HTR-8/SVneo (cell line): ENCODE measurements at places on chromosomes 13 and 19.

DNA sequence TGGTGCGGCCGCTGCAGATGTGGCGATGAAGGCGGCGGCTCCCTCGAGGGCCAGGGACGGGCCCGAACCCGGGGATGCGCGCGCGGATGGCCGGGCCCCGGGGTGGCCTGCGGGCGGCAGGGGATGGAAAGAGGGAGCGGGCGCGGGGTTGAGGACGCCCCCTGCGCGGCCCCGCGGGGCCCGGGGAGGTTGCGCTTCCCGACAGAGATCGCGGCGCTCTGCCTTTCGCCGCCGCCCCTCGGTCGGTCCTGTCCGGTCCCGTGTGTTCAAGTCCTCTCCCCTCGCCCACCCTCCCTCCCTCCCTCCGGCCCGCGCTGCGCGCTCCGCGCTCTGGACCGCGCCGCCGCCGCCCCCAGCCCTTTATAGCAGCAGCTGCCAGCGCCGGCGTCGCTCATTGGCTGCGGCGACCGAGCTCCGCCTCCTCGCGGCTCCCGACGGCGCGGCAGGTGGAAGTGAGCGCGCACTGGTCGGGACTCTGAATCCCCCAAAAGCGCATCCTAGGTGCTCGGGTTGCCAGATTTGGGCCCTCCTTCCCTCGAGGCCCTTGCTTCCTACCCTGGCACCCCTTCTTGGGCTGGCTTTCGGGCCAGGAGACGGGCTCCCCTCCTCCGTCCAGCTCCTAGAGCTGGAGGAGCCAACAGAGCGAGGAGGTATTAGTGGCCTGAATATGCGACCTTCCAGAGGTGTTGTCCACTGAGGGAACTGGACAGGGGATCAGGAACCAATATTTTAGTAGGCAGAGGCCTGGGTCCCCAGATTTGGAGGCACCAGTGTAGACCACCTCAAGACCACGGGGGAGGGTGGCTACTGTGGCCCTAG, at the start of gene ELAVL3:
TSS of gene ELAVL3 (minus strand) at position 332 of the 819 bp plus-strand sequence. CDS start 438 bp downstream, outside the sequence.
- no peak for DNase-seq

- DNase-seq = peak; percentile 7
Observed at GRCh38 chr19:32104153-32104849, 241.1 kb upstream of the ZNF507 start.

DNA sequence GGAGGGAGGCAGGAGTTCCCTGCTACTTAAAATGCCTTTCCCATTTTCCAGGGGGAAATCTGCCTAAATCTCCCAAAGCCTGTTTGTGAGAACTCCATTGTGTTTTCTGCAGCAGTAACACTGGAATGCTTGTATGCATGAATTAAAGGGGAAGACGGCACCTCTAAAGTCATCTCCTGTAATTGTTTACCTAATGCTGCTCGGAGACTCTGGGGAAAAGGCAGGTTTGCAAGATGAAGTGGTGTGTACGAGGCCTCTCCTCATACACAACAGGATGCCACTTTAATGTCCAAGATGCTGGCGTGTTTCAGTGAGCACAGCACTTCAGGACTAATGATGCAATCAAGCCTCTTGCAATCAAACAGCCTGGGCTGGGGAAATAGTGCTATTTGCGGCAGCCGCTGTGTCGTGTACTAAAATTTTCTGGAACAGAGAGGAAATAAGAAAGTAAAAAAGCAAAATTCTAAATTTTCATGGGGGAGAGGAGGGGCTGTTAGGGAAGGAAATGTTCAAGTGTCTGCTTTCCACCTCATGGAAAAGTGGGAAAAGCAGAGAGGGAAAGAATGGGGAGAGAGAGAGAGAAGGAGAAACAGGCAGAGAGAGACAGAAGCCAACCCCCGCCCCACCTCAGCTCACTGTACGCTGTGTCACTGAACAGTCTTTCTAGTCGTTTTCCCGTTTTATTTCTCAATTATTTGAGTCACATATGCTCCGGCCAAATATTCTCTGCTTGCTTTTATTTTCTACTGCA, 32.9 kb downstream of the TSHZ3 start:
- DNase-seq = no peak

- DNase-seq = no peak
Observed at GRCh38 chr13:80924596-80924995, 583.7 kb upstream of the SPRY2 start.

GRCh38 chr13:96034662-96035061, 18.5 kb downstream of the UGGT2 start:
- no peak for DNase-seq

DNA sequence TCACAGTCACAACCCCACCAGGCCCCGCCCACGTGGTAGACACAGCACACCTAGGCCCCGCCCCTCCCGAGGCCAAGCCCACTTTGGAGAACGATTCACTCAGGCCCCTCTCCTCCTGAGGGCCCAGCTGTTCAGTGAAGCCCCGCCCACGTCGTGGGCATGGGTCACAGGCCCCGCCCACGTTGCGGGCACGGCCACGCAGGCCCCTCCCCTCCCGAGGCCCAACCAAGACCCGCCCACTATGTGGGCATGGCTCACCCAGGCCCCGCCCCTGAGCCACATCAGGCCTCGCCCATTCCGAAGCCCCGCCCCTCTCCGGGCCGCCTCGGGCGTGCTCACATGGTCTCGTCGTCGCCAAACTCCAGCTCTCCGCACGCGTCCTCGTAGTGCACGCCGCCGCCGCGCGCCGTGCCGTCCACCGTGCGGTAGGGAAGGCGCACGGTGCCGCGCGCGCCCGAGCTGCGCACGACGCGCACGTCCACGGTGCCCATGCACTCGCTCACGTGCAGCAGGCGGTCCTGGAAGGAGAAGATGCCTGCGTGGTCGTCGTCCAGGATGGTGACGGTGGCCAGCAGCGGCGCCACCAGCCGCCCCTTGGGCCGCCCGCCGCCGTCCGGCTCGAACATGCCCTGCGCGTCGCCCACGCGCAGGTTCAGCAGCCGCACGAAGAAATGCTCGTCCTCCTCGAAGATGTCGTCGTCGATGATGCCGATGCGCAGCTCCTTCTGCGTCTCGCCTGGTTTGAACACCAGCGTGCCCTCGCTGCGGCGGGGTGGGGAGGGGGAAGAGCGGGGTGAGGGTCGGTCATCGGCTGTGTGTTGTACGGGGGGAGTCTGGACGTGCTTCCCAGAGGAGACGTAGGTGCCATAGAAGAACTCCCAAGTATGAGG, 24.0 kb downstream of the SLC8A2 start:
- peak; percentile 32 for DNase-seq

DNA sequence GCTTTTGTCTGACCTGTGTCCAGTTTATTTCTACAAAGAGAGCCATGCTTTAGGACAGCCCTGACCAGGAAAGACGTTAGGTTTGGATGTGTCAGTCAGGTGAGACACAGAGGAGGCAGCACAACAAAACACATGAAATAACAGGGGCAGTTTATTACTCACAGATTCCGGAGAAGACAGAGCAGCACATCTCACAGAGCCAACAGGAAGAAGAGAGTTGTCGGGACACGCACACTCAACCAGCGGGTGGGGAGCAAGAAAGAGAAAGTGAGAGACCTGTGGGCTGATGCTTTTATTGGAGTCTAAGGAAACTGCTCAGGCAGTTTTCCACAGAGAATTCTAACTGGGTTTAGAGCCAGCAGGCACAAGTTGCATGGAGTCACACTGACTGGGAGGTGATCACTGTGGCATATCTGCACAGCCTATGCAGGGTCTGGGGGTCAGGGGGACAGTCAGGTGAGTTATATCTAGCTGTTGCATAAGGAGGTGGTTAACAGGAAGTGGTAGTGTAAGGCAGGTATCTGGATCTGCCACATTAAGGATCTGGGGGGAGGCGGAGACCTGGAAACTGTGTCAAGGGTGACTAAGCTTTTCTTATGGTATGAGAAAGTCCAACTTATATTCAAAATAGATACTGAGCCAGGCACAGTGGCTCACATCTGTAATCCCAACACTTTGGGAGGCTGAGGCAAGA, 24.1 kb upstream of the CEACAM20 start:
- no peak for DNase-seq

- DNase-seq = no peak
Observed at GRCh38 chr19:12670159-12670928, 3.7 kb downstream of the WDR83 start.

GRCh38 chr19:33803383-33803782, 6.7 kb downstream of the KCTD15 start:
- DNase-seq = no peak

DNA sequence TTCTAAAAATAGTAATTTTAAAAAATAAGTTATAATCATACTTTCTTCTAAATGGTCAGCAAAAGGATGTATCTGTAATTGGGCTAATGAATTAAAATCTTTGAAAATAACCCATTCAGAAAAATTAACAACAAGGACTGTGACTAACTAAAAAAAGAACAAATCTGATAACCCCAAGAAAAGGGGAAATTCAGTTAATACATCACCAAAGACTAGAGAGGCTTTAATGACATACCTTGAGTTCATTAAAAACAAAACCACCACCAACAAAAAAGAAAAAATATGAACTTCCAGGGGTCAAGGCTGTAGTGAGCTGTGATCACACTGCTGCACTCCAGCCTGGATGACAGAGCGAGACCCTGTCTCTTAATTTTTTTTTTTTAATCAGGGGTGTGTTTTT, 121.8 kb downstream of the TBC1D4 start:
- DNase-seq = no peak

GRCh38 chr19:38441657-38442348, 8.3 kb downstream of the RYR1 start:
- no peak for DNase-seq

- DNase-seq = no peak
Observed at GRCh38 chr13:50215399-50215798, 200.2 kb downstream of the KCNRG start.

- DNase-seq = no peak
Observed at GRCh38 chr13:22839603-22840530, 340.9 kb upstream of the SGCG start.

DNA sequence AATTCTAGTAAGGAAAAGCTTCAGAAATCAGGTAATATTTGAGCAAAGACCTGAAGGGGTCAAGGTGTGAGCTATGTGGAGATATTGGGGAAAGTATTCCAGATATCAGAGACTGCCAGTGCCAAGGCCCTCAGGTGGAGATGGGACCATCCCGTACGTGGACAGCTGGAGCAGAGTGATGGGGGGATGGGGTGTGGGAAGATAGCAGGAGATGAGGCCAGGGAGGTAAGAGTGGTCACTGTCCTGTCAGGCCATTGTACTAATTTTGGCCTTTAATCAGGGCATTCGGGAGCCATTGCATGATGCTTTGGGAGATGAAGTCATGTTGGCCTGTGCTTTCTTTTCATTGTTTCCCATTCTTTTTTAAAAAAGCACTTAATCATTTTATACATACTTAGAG, 13.1 kb upstream of the GPR18 start:
- DNase-seq = no peak

- no peak for DNase-seq
Observed at GRCh38 chr19:49555600-49556411, 24.6 kb downstream of the NOSIP start.

DNA sequence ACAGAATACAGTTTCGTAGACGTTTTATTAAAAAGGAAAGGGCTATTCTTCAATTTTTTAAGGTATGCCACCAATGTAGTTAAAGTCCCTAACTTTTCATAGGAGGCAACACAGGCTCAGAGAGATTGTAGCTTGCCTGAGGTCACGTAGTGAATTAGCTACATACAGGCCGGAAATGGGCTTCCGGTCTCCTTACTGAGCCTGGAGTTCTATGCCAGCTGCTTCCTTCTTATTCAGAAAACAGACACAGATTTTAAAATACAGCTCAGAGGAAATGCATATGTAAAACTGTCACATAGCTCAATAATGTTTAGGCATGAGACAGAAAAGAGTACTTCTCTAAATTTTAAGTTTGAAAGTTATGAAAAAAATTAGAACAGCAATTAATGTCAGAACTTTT, 85.4 kb upstream of the TUBA3C start:
- DNase-seq = no peak

DNA sequence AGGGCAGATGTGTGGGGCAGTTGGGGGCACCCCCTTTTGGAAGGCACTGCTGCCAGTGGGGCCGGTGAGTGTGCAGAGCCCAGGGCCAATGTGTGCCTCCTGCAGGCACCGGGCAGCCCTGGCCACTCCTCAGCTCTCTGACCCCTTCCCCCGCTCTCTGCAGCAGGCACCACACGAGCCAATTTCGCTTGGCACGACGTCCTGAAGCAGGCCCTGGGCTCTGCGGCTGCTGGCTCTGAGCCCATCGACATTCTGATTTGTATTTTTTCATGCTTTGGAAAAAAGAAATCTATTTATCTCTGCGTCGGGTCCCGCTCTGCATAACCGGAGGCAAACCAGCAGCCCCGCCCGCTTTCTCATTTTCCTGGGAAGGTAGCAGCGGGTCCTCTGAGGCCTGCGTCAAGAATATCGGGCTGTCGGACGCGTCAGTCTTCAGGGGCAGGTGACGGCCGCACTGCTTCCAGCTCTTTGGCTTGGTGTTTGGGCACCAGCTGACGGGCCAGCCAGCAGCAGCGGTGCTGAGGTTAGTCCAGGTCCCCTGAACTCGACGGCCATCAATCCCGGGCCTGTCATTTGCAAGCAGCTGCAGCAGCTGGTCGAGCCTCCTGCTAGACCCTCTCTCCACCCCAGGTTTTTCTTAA, 134.3 kb downstream of the KDM4B start:
- no peak for DNase-seq

DNA sequence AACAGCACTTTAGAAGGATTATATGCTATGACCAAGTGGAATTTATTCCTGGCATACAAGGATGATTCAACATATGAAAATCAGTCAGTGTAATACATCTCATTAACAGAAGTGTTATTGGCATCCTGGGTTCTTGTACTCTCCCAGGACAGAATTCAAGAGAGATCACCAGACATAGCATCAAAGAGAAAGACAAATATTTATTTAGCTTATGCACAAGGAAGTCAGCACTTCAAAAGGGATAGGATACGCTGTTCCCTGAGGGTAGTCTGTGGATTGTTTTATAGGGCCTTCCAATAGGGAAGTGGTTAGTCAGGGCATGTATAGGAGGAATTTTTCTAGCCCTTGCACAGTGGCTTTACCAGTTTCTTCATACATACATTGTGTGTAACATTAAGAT, 1238.0 kb downstream of the PCDH17 start:
- DNase-seq = no peak

- no peak for DNase-seq
Observed at GRCh38 chr13:28448651-28449358, 46.1 kb downstream of the FLT1 start.

- no peak for DNase-seq
Observed at GRCh38 chr19:7199613-7200533, 94.3 kb downstream of the INSR start.

DNA sequence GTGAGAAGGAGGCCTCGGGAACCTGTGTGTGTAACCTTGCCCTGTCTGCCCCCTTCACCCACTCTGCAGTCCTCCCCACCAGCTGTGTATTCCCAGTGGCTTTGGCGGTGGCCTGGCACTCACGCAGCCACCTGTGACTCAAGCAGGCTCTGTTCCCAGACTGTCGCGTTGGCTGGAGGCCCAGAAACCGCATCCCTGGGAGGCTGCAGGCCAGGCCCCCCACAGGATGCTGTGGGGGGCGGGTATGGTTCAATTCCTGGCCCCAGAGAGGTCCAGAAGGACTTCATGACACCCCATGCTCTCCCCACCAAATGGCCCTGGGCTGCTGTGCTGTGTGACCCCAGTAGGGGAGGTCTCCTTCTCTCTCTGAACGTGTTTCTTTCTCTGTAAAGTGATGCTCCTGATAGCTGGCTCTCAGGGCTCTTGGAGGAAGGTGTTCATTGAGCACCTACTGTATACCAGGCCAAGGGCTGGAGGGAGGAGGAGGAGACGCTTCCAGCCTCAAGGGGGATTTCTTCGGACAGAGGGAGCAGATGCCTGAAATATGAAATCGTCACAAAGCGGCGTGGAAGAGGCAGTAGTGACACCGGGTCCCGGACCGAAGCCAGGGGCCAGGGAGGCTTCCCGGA, 1.9 kb upstream of the LINGO3 start:
- DNase-seq = no peak

- no peak for DNase-seq
Observed at GRCh38 chr13:77434289-77434688, 101.2 kb upstream of the SCEL start.

- no peak for DNase-seq
Observed at GRCh38 chr13:45522571-45522970, 57.8 kb downstream of the COG3 start.
